RWPE1 (cell line): ENCODE measurements at places on chromosomes 12 and 14.

DNA sequence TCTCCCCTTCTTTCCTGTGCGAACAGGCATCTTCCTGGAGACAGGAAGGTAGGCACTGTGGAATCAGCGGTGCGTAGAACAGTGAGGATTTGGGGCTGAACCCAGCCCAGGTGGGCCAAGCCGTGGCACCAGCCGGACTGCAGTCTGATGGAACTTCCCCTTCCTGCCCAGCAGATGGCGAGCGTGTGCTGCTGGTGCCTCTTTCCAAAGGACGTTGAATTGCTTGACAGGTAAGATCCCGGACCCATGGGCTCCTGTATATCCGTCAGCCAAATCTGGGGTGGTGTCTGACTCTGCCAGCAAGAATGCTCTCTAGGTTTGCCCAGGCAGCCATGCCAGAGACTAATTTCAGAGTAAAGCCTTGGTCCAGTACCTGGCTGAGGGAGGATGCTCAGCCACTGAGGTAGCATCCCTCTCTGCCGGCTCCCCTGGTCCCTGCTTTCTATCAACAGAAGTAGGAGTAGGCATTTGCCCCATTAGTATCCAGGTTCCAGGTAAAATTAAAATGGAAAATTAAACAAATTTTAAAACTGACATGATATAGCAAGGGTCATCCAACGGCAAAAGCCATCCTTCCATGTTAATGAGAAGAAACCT is 21.1 kb upstream of the KCNA5 start:
- DNase-seq: peak; percentile 53

DNA sequence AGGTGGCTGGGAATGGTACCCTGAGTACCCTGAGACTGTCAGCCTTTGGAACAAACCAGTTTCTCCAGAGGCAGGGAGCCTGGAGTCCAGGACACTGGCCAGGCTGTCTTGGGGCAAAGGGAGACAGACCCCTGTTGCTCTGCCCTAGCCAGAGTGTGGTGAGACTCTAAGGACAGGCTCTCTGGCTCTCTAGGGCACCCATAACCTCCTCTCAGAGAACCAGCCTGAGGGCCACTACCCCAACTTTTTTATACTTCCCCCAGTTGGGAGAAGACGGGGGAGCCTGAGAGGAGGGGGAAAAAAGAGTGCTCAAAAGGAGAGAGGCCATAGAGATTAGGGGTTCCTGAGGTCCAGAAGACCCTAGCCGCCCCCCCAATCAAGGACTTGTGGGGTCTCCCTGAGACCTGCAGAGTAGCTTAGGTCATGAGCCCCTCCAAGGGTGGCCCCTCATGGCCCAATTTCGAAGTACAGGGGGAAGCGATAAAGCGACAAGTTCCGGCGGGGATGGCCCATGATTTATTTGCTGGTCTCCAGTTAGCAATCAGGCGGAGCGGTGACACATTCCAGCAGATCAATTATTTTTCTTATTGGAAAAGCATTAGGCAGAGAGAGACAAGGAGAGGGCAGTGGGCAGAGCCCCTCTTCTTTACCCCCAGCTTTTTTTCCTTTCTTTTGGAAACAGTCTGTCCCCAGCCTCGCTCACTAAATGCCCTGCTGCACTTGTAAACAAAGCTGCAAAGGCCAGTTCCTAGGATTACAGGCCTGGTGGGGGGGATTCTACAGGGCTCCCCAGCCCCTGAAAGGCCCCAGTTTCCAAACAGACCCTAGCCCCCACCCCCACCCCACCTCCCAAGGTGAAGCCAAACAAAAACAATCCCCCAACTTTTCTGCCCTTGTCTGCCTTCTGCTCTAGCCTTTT is 1.5 kb downstream of the HOXC8 start:
- no peak for DNase-seq

DNA sequence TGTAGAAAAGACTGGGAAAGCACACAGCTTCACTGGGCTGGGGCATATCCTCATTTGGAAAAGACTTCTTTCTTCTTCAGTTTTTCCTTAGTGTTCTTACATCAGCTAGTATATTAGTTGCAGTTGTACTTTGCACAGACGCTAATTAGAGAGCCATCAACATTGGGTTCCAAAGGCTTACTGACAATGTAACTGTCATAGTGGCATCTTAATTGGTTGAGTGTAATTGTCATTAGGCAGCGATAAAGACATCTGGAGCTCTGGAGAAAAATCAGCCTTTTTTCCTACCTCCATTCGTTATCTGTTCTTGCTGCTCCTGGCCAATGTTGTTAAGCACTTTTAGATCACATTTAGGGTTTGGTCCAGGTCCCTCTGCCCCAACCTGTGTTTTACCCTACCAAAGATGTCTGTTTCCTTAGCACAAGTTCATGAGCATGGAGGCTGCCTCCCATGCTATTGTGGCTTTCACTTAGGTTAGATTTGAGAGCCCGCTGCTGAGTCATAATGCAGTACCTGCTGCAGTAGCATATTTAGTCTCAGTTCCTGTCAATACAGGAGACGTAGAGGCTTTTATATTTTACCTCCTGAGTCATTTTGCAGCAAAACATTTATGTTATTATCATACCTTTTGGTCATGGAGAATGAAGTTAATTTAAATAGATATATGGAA is 49.2 kb downstream of the FBXW8 start:
- DNase-seq: no peak

DNA sequence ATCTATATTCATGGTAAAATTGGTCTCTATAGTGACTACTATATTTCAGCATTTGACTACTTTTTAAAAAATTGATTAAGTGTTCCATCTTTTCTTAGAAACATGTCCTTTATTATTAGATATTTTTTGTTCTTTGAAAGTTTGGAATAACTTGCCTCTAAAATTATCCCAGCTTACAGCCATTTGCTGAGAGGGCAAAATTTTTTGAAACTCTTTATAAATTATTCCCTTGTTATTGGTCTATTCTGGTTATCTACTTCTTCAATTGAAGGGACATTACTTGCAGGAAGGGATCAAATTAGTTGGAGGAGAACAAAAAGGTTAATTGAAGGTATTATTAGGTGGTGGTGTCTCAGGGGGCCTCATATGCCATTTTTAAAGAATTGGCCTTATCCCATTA is 184.1 kb downstream of the TTC6 start:
- DNase-seq: no peak

GRCh38 chr14:75518625-75519024 is 3.6 kb upstream of the BATF start:
- no peak for DNase-seq

DNA sequence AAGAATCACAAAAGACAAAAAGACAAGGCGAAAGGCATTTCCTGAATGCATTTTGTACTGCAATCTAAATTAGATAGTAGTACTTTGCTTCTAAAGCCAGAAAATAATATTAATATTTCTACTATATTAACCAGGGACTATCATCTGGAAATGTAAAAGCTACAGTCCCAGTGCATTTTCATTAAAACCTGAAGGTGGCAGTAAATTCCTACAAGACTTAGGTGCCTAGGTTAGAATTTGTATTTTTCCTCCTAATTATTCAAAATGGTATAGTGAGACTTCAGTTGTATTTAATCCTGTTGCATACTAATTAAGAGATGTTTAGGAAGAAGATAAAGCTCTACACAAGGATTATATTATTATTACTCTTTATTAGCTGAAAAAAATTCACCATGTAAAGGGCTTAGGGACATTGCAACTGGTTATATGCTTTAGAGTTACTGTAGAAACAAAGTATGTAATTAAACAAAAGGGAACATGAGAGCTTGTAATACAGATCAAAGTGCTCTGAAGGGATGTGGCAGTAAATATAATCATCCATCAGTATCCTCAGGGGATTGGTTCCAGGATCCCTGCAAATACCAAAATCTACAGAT is 53.6 kb downstream of the BRMS1L start:
- DNase-seq: peak; percentile 26

DNA sequence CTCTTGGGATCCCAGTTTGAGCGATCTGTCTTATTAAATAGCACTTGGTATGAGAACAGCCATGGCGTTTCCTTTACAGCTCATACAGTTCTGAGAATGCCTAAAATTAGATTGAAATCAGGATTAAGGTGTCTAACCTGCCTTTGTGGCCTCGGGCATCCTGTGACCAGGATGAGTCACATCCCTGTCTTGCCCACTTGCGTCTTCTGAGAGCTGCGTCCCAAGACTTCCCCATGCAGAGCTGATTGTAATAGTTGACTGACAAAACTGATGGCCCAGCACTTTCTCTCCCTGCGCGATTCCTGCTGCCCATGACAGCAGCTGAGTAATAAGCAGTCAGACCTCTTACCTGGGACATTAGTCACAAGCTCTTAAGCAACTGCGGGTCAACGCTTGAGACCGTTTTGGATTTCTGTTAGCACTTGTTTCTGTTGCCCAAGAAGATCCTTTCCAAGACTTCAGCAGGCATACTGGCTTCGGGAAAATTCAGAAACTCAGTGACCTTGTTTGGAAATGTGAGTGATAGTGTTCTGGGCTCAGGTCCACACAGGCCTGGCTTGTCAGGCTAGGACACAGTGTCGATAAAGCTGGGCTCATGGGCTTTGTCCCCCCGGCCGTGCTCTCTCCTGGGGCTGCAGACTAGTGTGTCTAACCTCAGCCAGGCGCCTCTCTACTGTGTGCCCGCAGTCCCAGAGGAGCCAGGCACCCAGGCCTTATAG is 169.9 kb upstream of the HIF1A start:
- DNase-seq: peak; percentile 86

- DNase-seq: no peak
Observed at GRCh38 chr12:45637706-45638105, 91.8 kb upstream of the ARID2 start.

GRCh38 chr12:257521-258321 is 4.9 kb downstream of the SLC6A13 start:
- DNase-seq: no peak

DNA sequence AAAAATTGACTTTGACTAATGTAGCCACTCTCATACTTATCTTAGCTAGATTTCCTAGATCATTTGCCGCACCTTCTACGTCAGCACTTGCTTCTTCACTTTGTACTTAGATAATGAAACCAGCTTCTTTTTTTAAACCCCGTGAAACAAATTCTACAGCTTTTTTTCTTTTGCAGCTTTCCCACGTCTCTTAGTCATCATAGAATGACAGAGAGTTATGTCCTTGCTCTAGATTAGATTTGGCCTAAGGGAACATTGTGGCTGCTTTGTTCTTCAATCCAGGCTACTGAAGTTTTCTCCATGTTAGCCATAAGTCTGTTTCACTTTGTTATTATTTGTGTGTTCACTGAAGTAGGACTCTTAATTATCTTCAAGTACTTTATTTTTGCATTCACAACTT is 94.9 kb downstream of the SLCO1A2 start:
- no peak for DNase-seq

DNA sequence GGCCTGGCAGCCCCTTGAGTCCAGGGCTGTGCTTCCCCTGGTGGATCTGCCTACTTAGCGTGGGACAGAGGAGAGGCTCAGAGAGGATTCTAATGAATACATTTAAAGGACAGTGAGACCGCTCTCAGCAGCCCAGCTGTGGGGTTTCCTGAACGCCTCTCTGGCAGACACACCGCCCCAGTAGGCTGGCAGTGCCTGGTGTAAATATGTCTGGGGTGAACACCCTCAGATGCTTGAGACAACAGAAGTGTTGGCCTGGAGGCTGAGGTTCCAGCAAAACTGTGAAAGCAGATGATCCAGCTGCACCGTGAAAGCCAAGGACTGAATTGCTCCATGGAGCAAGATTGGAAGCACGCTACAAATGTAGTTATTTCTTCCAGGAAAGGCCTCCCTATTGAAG is 55.1 kb downstream of the LRRC74A start:
- DNase-seq: no peak

GRCh38 chr12:75390156-75390898 is 562 bp upstream of the GLIPR1L2 start:
- DNase-seq: no peak

DNA sequence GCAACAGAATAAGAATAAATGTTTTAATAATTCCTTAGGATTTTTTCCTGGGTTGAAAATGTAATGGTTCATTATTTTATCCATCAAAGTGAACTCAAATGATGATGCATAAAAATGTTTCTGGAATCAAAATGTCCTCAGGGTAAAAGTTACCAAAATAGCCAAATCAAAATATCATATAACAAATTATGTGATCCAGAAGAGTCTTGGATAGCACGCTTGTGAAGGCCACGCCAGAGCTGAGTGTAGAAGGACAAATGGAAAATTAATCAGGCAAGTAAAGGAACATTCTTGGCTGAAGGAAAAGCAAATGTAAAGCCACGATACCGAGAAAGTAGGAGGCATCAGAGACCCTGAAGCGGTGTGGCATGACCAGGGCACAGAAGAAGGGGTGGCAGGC is 169.2 kb downstream of the CAPZA3 start:
- DNase-seq: no peak

DNA sequence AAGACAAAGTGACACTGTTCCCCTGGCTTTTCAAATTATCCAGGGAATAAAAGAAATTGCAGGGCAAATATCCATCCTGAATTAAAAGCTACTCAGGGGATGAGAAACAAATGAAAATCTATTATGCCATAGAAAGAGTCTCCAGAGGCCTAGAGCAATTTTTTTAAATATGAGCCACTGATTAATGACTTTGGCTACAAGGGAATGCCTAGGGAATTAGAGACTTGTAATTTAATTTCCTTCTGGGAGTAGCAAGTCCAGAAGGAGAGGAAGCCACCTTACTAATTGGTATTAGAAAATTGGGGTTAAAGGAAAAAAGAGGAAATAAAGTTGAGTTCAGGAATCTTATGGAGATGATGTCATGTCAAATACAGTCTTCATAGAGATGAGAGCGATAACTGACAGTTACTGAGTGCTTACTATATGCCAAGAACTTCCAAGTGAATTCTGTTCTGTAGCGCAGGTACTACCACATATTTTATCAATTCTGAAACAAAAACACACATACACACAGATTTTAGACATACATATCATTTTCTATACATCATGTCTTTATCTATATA is 304.4 kb downstream of the DUSP6 start:
- DNase-seq: no peak

GRCh38 chr12:90841336-90841735 is 113.6 kb downstream of the CCER1 start:
- DNase-seq: no peak

DNA sequence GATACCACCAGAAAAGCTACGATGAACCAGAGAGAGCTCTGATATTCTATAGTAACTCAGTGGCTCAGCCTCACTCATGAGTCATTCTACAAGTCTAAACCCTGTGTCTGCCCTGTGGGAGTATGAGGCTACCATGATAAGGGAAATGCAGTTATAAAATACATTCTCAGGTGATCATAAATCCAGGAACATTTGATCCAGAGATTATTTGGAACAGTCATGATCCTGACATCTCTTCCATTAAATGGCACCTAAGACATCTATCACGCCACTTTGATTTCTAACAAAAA is 202.6 kb upstream of the RASSF8 start:
- peak; percentile 21 for DNase-seq

- no peak for DNase-seq
Observed at GRCh38 chr12:102976609-102977280, 19.3 kb downstream of the ASCL1 start.

GRCh38 chr12:130540376-130540775 is 175.7 kb downstream of the RIMBP2 start:
- DNase-seq: no peak

- no peak for DNase-seq
Observed at GRCh38 chr12:28237423-28237822, 47.2 kb downstream of the CCDC91 start.

GRCh38 chr12:90945070-90945649 is 9.8 kb downstream of the CCER1 start:
- peak; percentile 18 for DNase-seq
